ENCODE measurements at places on chromosomes 1 and 21.

- DNase-seq, result no peak
These were observed 30.7 kb upstream of the GRHL3 start for GRCh38 chr1:24288479-24288878.

GRCh38 chr1:7388141-7388487 is 383.0 kb upstream of the VAMP3 start:
- DNase-seq, result peak; percentile 27

- DNase-seq, result no peak
These were observed 6.6 kb upstream of the APP start for GRCh38 chr21:26177187-26177586.

DNA sequence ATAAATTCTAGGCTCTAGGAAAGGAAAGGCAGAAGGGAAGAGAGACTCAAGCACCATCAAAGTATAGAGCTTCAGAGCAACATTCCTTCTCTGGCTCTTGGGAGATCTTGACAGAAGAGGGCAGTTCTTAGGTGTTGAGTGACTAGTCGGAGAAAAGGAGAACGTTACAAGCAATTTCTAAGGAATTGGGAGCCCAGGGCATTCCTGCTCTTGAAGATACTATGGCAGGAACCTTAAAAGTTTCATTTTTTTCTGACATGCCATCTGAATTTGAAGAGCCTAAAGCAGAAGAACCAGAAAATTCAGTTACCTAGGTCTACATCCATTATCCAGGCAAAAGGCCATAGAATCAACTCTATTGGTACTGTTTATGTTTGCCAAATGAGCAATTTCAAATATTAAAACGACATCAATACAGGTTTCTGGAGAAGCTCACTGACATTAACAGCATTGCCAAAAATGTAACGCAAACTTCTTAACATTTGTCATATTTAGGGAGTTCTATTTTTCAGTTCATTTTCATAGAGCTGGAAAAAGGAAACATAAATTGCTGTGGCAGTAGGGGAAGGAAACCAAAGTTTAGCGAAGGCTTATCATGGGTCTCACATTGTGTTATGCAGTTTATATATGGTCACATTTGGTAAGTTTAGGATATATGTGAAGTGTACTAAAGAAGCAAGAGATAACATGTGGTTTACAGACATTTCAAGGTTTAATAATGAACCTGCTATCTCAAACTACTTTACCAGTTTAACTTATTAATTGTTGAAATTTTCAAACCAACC is 210.1 kb upstream of the NRIP1 start:
- DNase-seq, result no peak

- no peak for DNase-seq
These were observed 331.1 kb downstream of the PTPRC start for GRCh38 chr1:198969981-198970380.

- DNase-seq, result no peak
These were observed 165.4 kb downstream of the PLXNA2 start for GRCh38 chr1:208078752-208079151.

GRCh38 chr1:8089535-8090228 is 63.6 kb upstream of the ERRFI1 start:
- DNase-seq, result no peak

DNA sequence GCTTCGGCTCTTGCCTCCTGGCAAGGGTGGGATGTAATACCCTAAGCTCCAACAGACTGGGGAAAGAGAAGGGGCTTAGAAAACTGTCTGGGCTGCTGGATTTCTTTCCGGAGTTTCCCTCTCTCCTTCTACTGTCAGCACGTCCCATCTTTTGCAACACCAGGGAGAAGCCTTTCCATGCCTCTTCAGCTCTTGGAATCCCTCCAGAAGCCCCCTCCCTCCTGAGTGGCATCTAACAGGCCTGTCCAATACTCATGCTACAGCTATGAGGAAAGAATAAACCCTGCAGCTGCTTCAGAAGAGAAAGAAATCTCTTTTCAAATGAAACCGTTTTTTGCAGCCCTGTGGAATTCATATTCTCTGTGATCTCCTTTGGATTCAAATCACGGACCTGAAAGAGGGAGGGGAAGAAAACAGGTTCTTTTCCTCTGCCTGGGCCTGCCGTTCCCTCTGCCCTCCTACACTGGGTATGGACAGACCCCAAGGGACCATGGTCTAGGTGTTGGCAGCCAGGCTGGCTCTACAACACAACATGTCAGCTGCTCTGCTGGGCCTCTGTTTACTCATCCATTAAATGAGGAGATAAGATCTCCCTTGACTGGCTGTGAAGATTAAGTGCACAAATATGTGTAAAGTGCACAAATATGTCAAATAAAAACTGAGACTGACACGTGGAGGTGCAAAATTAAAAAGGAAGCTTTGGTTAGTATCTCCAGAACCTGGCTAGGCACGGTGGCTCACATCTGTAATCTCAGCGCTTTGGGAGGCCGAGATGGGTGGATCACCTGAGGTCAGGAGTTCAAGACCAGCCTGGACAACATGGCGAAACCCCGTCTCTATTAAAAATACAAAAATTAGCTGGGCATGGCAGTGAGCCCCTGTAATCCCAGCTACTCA is 6.0 kb upstream of the CAPN2 start:
- DNase-seq, result no peak

GRCh38 chr1:25996966-25997827 is 666 bp downstream of the PAFAH2 start:
- no peak for DNase-seq

- DNase-seq, result no peak
These were observed 182.7 kb downstream of the GRIK3 start for GRCh38 chr1:36851595-36851994.

- no peak for DNase-seq
These were observed 9.8 kb downstream of the UBASH3A start for GRCh38 chr21:42413500-42413899.

GRCh38 chr1:114023377-114023776 is 44.1 kb downstream of the OLFML3 start:
- no peak for DNase-seq

DNA sequence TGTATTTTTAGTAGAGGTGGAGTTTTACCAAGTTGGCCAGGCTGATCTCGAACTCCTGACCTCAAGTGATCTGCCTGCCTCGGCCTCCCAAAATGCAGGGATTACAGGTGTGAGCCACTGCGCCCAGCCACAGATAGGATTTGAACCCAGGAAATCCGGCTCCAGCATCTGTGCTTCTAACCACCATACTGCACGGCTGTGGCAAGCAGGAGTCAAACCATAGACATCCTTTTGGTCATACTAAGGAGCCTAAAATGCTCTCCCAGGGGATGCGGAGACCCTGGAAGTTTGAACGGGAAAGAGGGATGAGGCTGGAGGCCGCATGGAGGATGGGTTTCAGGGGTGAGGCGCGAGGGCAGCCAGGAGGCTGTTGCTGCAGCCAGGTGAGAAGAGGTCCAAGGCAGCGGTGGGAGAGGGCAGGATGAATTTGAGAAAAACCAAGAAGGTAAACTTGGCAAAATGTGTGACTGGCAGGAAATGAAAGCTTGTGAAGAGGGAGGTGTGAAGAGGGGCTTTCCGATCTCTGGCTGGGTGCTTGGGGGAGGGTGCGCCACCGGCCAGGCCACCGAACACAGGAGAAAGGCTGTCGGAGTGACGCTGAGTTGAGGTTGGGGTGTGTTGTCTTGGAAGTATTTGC is 24.0 kb upstream of the CDK18 start:
- DNase-seq, result no peak

GRCh38 chr1:35768350-35769187 is 1.2 kb downstream of the CLSPN start:
- no peak for DNase-seq

DNA sequence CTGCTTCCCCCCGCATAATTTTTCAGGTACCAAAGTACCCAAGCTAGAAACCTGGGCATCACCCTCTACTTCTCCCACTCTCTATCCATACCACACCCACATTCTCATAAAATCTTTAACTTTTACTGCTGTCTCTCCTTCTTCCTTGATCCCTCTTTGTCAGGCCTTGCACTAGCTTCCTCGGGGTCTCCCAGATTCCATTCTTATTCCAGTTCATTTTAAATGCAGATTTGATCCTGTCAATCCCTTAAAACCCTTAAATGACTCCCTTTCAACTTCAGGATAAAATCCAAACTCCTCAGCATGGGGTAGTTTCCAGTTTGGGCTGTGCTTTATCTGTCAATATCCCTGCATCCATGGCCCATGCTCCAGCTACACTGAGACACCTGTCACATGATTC is 343.5 kb downstream of the PBX1 start:
- no peak for DNase-seq

DNA sequence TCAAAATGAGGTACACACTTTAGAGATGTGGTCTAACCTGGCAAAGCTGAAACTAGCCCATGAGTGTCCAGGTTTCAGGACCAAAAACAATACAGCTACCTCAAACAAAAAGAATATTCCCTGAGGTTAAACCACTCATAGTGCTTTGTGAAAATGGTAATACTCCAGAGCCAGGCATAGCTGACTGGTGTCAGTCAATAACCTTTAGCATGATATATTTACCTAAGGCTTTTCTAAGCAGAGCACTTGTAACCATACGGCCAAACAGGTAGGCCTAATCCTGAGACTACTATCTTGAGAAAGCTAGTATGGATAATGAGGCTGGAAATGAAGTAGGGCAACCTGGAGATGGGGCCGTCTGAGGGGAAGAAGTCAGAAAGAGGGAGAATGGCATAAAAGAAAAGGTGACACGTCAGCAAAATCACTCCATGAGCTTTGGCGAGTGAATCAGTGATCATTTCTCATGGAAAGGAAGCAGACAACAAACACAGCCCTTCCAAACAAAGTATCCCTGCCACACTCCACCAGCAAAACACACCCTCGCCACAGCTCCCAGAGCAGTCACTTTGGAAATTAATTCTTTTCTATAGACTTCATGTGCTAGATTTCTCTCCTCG is 1.7 kb upstream of the LRRC52 start:
- DNase-seq, result no peak

DNA sequence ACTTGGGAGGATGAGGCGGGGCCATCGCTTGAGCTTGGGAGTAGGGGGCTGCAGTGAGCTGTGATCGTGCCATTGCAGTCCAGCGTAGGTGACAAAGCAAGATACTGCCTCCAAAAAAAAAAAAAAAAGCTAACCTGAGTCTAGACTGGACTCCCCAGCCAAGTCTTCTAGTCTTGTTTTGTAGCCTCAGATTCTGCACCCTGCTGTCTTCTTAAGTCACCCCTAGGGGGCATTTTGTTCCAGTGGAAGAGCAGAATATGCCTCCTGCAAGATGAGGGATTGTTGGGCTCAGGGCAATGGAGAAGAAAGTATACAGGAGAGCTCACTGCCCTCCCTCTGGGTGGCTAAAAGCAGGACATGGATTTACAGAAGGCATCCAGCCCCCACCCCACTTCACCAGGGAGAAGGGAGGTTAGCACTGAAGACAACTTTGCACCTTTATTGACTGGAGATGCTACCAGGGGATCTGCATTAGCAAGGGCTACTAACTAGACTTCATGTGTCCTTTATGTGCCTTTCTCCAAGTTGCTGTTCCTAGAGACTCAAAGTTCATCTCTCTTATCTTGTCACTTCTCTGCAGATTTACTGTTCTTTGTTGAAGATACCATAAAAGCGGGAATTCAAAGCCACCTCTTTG is 15.3 kb upstream of the RNF187 start:
- no peak for DNase-seq

GRCh38 chr1:206836111-206836510 is 29.3 kb upstream of the IL20 start:
- DNase-seq, result no peak

GRCh38 chr1:20198918-20199317 is 12.6 kb upstream of the PLA2G2C start:
- no peak for DNase-seq

DNA sequence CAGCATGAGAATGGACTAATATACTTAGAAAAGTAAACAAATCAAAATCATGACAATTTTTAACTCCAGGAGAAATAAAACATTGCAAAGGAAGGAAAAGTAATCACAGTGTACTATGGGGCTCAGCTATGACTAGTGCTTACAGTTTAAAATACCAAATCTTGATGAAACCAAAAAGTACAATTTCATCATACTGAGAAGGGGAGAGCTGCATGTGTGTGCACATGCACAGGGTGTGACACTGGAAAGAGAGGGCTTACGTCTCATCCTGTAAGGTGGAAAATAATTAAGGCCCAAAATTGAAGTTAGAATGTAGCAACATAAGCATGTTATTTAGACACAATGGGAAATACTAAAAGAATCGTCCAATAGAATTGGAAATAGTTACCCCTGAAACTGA is 64.6 kb downstream of the OMA1 start:
- DNase-seq, result no peak

GRCh38 chr1:234726359-234726943 is 116.5 kb upstream of the IRF2BP2 start:
- no peak for DNase-seq

DNA sequence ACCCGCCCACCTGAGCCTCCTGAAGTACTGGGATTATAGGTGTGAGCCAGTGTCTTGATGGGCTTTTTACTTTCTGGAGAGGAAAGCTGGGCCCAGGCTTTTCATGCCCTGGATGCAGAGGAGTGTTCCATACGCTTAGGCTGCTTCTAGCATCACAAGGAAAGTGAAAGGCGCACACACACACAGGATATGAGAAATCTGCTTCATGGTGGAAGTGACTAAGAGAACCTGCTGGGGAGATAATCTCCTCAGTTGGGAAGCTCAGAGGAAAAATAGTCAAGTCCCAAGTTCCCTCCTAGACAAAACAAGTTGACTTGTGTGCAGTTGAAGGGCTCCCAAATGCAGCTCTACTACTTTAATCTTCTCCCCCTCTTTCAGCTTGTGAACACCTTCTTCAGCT is 2.2 kb downstream of the NUDC start:
- no peak for DNase-seq

GRCh38 chr1:229005556-229005955 is 265.4 kb upstream of the RAB4A start:
- DNase-seq, result no peak

DNA sequence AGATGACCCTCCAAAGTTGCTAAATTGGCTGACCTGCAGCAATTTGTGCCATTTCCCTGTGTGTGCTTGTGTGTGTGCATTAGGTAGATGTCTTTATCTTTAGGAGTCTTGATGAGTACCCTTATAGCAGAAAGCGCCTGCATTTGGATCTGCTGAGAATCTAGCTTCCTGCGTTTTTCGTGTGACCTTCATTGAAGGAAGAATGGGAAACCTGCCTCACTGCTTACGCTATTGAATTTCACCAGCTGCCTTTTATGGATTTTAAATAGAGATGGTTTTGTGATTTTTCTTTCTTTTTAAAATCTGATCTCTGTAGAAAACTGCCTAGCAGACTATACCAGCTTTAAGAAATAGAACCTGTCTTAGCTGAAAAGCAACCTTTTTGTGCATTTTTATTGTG is 124.5 kb downstream of the CACHD1 start:
- DNase-seq, result no peak

All from H1 (cell line).